ENCODE measurements at places on chromosomes 2 and 18. TPM values are rescaled to one million over a fixed set of nuclear protein-coding genes. Genes with fewer than 3 reads are reported as not detected.

- DNase-seq = peak; percentile 72
Measured at GRCh38 chr2:128300151-128301020, 18.3 kb downstream of the HS6ST1 start.

GRCh38 chr18:47594621-47595086, 335.8 kb downstream of the SMAD2 start:
- no peak for DNase-seq

- no peak for DNase-seq
Measured at GRCh38 chr2:42327125-42327524, 33.9 kb downstream of the COX7A2L start.

DNA sequence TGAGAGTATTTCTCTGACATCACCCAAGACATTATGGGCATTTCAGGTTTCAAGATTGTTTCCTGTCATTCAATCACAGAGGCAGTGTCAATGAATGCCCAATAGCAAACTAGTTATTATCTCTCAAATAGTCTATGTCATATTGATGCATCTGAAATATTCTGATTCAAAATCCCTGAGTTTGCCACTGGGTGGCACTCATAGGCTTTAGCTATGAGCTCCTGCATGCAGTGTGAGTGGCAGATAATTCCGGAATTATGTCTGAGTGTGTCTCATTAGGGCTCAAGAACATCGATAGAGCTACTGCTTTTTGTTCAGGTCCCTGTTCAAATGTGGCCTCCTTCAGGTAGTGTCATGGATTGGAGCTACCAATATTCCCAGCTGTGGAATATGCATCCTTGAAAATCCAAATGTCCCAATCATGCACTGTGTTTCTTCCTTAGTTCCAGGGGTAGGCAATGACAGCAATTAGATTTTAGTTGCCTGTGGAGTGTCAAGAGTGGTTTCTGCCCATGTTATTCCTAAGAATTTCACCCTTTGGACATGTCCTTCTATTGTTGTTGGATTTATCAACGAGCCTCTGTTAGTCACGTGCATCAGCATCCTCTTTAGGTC, 7.8 kb upstream of the OR6B3 start:
- peak; percentile 33 for DNase-seq

- no peak for DNase-seq
Measured at GRCh38 chr2:113198048-113198789, 24.4 kb downstream of the PSD4 start.

DNA sequence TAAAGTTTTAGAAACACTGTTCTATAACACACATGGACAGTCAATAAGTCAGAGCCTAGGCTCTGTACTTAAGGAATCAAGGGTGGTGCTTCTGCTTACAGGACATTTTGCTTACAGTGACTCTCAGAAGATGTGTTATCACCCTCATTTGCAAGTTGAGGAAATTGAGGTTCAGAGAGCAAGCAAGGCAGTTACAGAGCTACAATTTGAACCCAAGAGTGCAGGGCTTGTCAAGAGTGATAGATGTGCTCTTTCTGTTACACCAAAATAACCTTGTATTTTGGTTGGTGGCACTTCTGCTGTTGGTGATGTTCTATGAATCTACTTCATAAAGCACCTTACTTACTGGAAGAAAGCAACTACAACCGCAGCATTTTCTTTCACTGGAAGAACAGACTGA, 170.2 kb downstream of the THADA start:
- DNase-seq = no peak

- DNase-seq = no peak
Measured at GRCh38 chr18:9519399-9519798, 44.1 kb downstream of the RALBP1 start.

DNA sequence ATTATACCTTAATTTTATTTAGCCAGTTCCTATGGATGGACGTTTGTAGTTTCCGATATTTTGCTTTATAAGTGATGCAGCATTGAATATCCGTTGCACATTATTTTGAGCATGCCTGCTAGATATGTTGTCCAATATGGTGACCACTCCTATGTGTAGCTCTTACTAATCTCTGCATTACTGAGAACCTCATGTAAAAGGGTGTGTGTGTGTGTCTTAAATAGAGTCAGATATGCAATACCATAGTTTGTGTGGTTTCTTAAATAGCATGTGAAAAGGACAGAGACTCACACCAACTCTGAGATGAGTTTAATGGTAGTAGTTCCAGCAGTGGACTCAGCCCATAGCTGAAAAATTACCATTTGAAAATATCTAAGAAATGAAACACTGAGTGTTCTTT, 32.3 kb downstream of the CD8A start:
- no peak for DNase-seq

DNA sequence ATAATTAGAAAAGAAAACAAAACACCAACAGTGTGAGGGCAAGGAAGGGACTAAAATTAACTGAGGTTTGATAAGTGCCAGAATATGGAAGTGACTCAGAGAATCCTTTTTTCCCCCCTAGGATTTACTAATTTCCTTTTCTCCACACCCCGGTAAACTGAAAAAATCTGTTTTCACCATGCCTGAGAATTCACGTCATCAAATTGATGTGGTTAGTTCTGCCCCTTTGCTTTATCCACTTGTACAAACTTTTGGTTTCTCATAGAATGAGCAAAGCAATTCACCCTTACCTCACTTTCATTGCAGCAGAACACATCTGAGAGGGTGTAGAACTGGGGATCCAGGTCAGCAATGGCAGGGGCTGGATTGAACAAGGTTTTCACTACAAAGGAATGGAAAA, 57.8 kb downstream of the RBKS start:
- no peak for DNase-seq

- DNase-seq = peak; percentile 55
Measured at GRCh38 chr18:63366213-63367052, 573 bp downstream of the KDSR start.

DNA sequence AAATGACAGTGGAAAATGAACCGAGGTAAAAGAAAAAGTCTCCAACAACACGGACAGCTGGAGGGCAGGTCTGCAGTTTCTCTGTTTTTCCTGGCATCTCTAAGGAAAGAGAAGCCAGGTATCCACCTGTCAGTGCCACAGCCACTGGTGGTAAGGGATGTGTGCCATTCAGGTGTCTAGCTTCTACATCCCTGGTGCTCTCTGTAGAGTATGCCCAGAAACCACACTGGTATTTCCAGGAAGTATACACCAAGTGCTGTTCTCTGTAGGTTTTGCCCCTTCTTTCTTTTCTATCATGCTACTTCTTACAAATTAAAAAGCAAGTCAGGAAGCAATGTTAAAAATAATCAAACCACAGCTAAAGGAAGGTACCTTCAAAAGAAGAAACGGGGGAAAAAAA, 7.6 kb upstream of the AGFG1 start:
- DNase-seq = no peak

- DNase-seq = no peak
Measured at GRCh38 chr2:70828115-70828514, 7.5 kb downstream of the CD207 start.

GRCh38 chr18:48543228-48543627, 4.4 kb downstream of the CTIF start:
- no peak for DNase-seq

GRCh38 chr2:231388725-231389346, 6.7 kb upstream of the B3GNT7 start:
- DNase-seq = no peak

GRCh38 chr2:176967911-176968450, 244.6 kb upstream of the HNRNPA3 start:
- no peak for DNase-seq

DNA sequence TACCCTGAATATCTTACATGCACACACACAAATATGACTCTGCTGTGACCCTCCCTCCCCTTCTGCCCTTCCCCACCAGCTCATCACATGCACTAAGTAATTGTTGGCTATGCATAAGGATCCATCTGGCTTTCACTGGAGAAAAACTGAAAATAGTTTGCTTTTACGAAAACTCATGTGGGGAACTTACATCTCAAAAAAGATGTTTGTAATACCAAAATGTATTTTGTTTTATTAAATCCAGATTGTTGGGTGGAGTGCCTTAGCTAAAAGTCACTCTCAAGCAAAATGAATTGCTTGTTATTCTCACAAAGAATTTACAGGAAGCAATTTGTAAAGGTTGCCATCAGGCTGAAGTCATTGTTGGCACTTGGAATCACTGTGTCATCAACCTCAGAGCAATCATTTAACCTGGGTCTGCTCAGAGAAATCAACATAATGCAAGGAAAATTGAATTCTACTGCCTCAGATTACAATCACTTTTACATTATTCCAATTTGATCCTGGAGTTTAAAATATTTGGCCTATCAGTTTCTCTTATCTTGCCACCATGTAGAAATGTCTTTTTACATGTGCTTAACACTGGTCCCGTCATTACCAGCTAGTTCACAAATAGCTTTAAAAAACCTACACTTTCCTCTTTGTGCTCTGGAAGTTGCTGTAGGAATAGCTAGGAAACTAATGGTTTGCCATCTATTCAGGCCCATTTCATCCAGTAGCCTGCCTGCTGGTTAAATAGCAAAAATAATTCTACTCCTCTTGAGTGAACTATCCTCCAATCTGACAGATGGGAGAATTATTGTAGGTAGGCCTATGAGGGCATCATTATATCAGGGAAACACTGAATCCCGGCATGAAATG, 90.3 kb upstream of the TMEM17 start:
- no peak for DNase-seq

DNA sequence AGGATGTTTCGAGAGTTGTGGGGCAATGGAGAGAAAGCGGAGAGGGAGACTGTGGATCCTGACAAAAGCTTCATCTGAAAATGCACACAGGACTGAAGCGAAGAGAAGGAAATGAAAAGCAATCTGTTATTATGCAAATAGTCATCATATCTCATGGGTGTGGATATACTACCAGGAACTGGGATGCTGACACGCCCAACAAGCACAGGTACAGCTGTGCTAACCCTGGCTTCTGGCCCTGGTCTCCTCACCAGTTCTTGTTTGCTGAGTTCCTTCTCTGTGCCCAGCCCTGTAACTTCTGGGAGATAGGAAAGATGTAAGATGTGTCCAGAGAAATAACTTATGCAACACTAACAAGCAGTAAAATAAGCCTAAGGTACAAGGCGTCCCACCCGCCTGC, 358.8 kb downstream of the CMPK2 start:
- DNase-seq = no peak

DNA sequence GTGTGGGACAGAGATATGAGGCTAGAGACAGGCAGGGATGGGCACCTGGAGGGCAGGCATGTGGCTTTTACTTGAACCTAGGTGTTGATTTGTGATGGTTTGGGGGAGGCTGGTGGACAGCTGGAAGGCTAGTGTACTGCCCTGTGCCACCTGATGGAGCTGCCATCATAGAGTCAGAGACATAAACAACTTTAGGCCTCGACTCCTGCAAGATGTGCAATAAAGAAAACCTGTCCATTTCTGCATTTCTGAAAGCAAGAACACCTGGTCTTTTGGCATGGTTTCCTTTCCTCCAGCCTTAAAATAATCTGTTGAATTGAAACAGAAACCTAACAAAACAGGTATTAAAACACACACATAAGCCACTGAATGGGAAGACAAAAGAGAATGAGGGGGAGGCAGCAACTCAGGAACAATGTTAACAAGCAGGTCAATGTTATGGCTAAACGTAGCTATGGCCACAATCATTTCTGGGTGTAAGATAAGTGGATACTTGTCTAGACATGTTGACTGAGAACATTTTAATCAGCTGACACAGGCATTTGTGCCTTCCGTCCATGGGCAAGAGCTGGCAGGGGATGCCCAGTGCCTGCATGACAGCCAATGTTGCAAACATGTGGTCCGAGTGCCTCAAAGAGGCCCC, 87.8 kb downstream of the KCTD1 start:
- no peak for DNase-seq

DNA sequence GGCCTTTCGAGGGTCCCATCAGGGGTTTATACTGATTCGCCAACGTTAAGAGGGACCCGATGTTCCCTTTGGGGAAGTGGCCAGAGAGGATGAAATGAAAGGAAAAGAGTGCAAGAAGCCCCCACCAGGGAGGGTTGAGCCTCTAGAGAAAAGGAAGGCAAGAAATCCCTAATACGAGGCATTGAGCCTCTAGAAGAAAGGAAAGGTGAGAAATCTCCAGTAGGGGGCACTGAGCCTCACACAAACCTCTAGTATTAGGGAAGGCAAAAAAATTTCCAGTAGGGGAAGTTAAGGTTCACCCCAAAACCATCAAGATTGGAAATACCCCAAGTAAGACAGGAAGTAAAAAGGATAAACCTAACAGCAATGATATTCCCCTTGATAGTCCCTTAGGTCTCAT, 9.8 kb upstream of the SAP130 start:
- DNase-seq = no peak

- DNase-seq = peak; percentile 23
Measured at GRCh38 chr2:109345091-109345490, 216.1 kb downstream of the SH3RF3 start.

DNA sequence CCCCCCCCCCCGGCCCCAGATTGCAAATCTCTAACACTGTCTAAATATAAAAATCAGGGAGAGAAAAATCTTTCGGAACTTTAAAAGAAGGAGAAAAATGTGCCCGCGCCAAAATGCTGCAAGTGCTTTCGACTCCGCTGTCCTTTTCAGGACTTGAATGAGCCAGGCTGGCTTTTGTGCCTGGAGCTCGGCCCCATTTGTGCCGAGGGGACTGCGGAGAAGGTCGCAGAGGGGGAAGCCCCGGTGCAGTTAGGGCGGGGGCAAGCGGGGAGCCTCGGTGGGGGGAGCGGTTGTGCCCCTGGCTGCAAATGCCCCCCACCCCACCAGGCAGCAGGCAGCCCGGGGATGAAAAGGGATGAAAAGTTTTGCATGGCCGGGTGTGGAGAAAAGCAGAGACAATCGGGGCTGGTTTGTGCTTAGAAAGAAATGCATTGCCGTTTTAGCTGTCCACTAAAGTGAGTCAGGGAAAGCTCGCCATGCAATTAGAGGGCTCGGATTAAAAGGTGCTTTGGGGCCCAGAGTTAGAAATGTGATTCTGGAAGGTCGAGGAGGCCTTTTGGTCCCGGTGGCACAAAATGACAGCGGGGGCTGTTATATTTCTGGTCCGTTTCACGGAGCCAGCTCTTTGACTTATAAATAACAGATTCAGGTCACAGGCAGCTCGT, 1.6 kb downstream of the INHBB start:
- DNase-seq = no peak

The EN1 gene
- not detected for polyA plus RNA-seq

The MYL1 gene
- not detected for polyA plus RNA-seq

The OR6B3 gene
- not detected for polyA plus RNA-seq

The DRC1 gene
- polyA plus RNA-seq = not detected

The SLC38A11 gene
- 6.5 TPM for polyA plus RNA-seq

The IL1RN gene
- 1.3 TPM for polyA plus RNA-seq

The ANKRD36C gene
- polyA plus RNA-seq = 0.15 TPM

The MERTK gene
- 9.2 TPM for polyA plus RNA-seq

The HSPE1 gene
- polyA plus RNA-seq = 427 TPM

The RFX8 gene
- polyA plus RNA-seq = not detected

The SLC4A3 gene
- 5.2 TPM for polyA plus RNA-seq

The NBEAL1 gene
- 6.5 TPM for polyA plus RNA-seq
